ENCODE measurements at places on chromosomes 12 and 14. TPM values are rescaled to one million over a fixed set of nuclear protein-coding genes. Genes with fewer than 3 reads are reported as not detected.

DNA sequence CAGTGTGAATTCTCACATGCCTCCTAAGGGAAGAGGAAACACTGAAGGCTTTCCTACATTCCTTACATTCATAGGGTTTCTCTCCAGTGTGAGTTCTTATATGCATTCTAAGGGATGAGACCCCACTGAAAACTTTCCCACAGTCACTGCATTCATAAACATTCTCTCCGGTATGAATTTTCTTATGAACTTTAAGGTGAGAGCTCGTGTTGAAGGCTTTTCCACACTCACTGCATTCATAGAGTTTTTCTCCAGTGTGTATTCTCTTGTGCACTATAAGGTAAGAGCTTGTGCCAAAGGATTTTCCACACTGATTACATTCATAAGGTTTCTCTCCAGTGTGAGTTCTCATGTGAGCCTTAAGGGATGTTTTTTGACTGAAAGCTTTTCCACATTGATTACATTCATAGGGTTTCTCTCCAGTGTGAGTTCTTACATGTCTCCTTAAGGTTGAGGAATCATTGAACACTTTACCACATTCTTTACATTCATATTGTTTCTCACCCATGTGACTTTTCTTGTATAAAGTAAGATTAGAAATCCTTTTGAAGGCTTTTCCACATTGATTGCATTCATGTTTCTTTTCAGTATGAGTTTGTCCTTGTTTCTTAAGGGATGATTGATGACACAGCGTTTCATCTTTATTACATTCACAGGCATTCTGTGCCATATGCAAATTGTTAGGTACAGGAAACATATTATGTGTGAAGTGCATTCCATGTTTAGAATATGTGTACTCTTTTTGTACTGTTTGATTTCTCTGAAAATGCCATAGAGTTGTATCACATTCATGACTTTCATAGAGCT is 9.5 kb downstream of the ZNF891 start:
- H3K27ac ChIP-seq = no peak overlapping the region
- DNase-seq = no peak
- peaks cover 9% of the 10 kb centered on the region for H3K36me3 ChIP-seq
- H3K27me3 ChIP-seq = no peaks in the 10 kb centered on the region

- DNase-seq = no peak
- no peaks in the 10 kb centered on the region for H3K4me1 ChIP-seq
- no peak overlapping the region for H3K27ac ChIP-seq
- no peak overlapping the region for H3K4me3 ChIP-seq
Observed at GRCh38 chr12:79692860-79693577, 2.3 kb upstream of the PAWR start.

DNA sequence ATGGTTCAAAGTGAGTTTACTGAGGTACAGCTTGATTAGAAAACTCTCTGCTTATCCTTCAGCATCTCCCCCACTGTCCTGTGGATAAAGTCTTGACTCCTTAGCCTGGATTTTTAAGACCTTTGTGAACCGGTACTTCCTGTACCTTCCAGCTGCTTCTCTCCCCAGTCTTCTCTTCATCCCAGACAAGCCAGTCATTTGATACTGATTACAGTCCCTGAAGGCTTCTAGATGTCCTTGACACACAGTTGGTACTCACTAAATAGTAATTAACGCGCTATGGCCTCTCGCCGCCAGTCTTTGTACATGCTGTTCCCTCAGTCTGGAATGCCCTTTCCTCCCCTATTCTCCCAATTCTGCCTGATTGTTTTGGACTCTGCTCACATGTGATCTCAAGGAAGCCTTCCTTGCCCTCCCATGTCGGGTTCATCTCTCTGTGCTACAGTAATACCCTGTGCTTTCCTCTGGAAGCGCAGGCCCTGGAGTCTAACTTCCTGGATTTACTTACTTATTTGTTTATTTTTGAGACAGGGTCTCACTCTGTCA is 50.6 kb upstream of the PTGR2 start:
- no peak overlapping the region for H3K27ac ChIP-seq
- no peak overlapping the region for H3K4me3 ChIP-seq
- no peak for DNase-seq
- H3K36me3 ChIP-seq = no peaks in the 10 kb centered on the region
- H3K4me1 ChIP-seq = peaks cover 12% of the 10 kb centered on the region

DNA sequence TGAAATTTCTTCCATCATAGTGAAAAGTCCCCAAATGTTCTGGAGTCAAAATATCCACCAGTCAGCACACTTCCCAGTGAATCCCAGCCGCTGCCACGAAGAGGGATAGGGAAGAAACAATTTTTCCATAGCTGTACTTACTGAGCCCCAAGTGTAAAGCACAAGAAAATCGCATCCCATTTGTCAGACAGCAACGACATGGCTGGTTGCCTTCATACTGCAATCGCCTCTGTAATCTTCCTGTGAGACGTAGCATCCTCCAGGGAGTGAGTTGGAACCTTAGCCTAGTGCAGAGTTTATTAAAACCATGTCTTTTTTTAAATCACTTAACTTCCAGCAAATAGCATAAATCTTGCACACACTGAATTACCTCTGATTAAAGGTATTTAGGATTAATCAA is 56.8 kb downstream of the GNG2 start:
- H3K4me1 ChIP-seq = no peaks in the 10 kb centered on the region
- H3K4me3 ChIP-seq = no peak overlapping the region
- H3K27ac ChIP-seq = no peak overlapping the region
- H3K27me3 ChIP-seq = no peaks in the 10 kb centered on the region
- DNase-seq = no peak

GRCh38 chr14:57918791-57919190 is 52.9 kb upstream of the SLC35F4 start:
- DNase-seq = no peak
- no peak overlapping the region for H3K4me3 ChIP-seq
- no peak overlapping the region for H3K27ac ChIP-seq
- H3K36me3 ChIP-seq = no peaks in the 10 kb centered on the region
- H3K4me1 ChIP-seq = no peaks in the 10 kb centered on the region
- no peaks in the 10 kb centered on the region for H3K27me3 ChIP-seq

GRCh38 chr12:27201169-27201568 is 42.9 kb upstream of the STK38L start:
- no peak overlapping the region for H3K27ac ChIP-seq
- no peaks in the 10 kb centered on the region for H3K36me3 ChIP-seq
- H3K27me3 ChIP-seq = no peaks in the 10 kb centered on the region
- no peak for DNase-seq

- no peak for DNase-seq
- H3K4me3 ChIP-seq = no peak overlapping the region
- no peak overlapping the region for H3K27ac ChIP-seq
- no peaks in the 10 kb centered on the region for H3K4me1 ChIP-seq
Observed at GRCh38 chr12:113059071-113059595, 2.6 kb downstream of the DTX1 start.

DNA sequence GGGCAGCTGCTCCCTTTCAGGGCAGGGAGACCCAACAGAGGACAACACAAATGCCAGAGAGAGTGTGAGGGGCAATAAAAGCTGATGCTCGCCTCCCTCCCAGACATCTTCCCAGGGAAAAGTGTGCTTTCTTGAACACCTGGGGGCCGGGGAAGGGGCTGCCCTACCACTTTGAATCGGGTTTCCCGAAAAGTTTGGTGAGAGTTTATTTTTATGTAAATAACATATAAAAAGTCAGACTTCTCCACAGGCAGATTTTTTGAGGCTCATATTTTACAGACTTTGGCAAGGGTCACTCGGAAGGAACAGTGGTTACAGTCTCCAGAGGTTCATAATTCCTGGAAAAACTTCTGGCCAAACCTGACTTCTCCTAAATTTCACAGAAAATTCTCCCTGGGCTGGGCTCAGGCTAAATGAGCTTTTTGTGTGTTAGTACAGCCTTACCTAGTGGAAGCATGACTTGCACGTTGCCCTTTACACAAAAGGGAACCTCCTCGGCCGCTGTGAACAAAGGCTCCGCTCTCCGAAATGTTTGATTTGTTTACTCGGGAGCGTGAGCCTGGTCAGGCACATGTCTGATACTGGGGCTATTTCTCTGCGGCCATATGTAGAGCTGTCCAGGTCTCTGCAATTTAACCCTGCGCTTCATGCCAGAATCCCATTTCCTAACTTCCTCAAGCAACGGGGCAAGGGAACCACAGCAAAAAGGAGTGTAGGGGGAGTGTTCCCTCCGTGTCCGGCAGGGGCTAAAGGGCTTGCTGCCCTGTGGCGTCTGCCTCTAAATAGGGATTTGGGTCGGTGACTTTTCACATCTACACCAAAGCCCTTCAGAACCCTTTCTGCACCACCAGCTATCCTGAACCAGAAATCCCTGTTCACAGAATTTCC is 3.4 kb downstream of the RTL1 start:
- H3K4me1 ChIP-seq = peaks cover 4% of the 10 kb centered on the region
- H3K27me3 ChIP-seq = peaks cover 46% of the 10 kb centered on the region
- no peak overlapping the region for H3K27ac ChIP-seq
- DNase-seq = no peak
- H3K4me3 ChIP-seq = no peak overlapping the region
- no peaks in the 10 kb centered on the region for H3K36me3 ChIP-seq

- H3K4me3 ChIP-seq = no peak overlapping the region
- no peaks in the 10 kb centered on the region for H3K27me3 ChIP-seq
- no peaks in the 10 kb centered on the region for H3K4me1 ChIP-seq
- H3K36me3 ChIP-seq = no peaks in the 10 kb centered on the region
- H3K27ac ChIP-seq = no peak overlapping the region
- no peak for DNase-seq
Observed at GRCh38 chr12:8504351-8504750, 9.0 kb upstream of the CLEC4D start.

GRCh38 chr14:98943907-98944306 is 328.1 kb downstream of the BCL11B start:
- no peaks in the 10 kb centered on the region for H3K36me3 ChIP-seq
- H3K27me3 ChIP-seq = no peaks in the 10 kb centered on the region
- H3K4me1 ChIP-seq = no peaks in the 10 kb centered on the region
- H3K27ac ChIP-seq = no peak overlapping the region
- no peak overlapping the region for H3K4me3 ChIP-seq

GRCh38 chr14:86015511-86015910 is 485.6 kb downstream of the FLRT2 start:
- H3K27ac ChIP-seq = no peak overlapping the region
- DNase-seq = no peak
- no peaks in the 10 kb centered on the region for H3K4me1 ChIP-seq
- no peak overlapping the region for H3K4me3 ChIP-seq

GRCh38 chr14:53127832-53128231 is 25.3 kb downstream of the DDHD1 start:
- no peaks in the 10 kb centered on the region for H3K36me3 ChIP-seq
- no peak for DNase-seq
- H3K27me3 ChIP-seq = no peaks in the 10 kb centered on the region
- no peak overlapping the region for H3K27ac ChIP-seq

GRCh38 chr14:92414690-92415445 is 91.9 kb downstream of the SLC24A4 start:
- no peak overlapping the region for H3K27ac ChIP-seq
- no peak for DNase-seq
- H3K4me3 ChIP-seq = no peak overlapping the region
- no peaks in the 10 kb centered on the region for H3K36me3 ChIP-seq
- H3K4me1 ChIP-seq = no peaks in the 10 kb centered on the region

DNA sequence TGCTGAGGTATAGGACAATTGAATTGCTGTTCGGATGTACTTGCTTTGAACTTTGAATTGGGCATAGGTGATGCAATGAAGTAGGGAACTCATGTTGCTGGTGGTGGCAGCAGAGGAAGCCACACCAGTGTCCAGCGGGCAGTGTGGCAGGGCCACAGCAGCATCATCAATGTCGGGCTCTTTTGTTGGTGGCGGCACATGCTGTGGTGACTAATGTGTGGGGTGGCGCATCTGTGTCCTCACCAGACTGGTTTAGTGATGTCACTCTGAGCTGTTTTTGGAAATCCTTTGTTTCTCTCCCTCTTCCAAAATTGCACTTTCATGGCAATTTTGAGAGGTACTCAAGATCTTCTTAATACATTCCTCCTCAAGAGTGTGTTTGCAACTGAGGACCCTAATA is 187.6 kb downstream of the ETNK1 start:
- no peaks in the 10 kb centered on the region for H3K27me3 ChIP-seq
- H3K4me1 ChIP-seq = no peaks in the 10 kb centered on the region
- H3K36me3 ChIP-seq = no peaks in the 10 kb centered on the region

GRCh38 chr14:29584992-29585391 is 342.7 kb downstream of the PRKD1 start:
- H3K36me3 ChIP-seq = no peaks in the 10 kb centered on the region
- no peak for DNase-seq
- no peaks in the 10 kb centered on the region for H3K27me3 ChIP-seq

DNA sequence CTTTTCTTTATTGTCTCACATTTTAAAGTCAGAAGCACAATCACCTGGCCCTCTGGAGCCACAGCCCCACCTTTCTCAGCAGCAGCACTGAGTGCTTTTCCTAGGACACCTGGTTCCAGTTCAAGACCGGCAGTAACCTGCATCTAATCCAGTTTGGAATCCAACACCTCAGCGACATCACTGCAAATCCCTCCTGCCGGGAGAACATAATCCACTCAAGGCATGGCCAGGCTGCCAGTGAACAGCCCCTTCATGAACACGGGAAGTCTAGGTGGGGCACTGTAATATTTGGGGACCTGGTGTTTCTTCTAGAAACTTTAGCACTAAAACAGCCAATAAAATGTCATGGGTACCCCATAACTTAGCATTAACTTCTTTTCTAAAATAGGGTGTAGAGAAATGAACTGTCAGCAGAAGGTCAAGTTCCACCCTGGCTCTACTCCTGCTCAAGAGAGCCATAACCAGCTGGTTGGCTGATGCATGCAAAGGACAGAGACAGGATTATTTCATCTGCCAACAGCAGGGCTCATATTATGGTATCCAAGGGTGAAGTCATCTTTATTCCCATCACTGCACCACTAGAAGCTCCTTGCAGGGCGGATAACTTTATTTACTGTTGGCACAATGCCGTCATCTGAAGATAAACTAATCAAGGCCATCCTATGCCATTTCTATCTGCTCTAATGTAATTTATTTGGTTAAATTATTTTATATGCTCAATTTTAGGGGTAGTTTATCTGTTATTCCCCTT is 76.7 kb downstream of the TTC7B start:
- no peak overlapping the region for H3K4me3 ChIP-seq
- H3K27me3 ChIP-seq = no peaks in the 10 kb centered on the region
- H3K4me1 ChIP-seq = no peaks in the 10 kb centered on the region
- H3K27ac ChIP-seq = no peak overlapping the region

- H3K4me1 ChIP-seq = no peaks in the 10 kb centered on the region
- H3K36me3 ChIP-seq = no peaks in the 10 kb centered on the region
- no peak overlapping the region for H3K4me3 ChIP-seq
- peaks cover 3% of the 10 kb centered on the region for H3K27me3 ChIP-seq
- no peak for DNase-seq
Observed at GRCh38 chr12:15855646-15856045, 26.5 kb upstream of the STRAP start.

The PDE3A gene
- polyA plus RNA-seq = 79.4 TPM

The PCED1B gene
- polyA plus RNA-seq = 1.6 TPM

The NOS1 gene
- 0.79 TPM for polyA plus RNA-seq

The RBM25 gene
- 25.1 TPM for polyA plus RNA-seq

The MDGA2 gene
- polyA plus RNA-seq = 0.01 TPM

The KCNMB4 gene
- 0.22 TPM for polyA plus RNA-seq

The TAS2R19 gene
- polyA plus RNA-seq = 0.09 TPM

The LRRC43 gene
- not detected for polyA plus RNA-seq

The SERPINA10 gene
- polyA plus RNA-seq = 0.06 TPM

All from small intestine (tissue), 16 donors.